ENCODE measurements at places on chromosomes 11 and 22.
A peak's percentile ranks its signal among the peaks of the same experiment; 100 is the strongest.

GRCh38 chr11:64778223-64778472 lies 194 bp downstream of the SF1 start:
- no peak for DNase-seq

- no peak for DNase-seq
Observed at GRCh38 chr11:1043563-1044096, 7.1 kb upstream of the MUC6 start.

- no peak for DNase-seq
Observed at GRCh38 chr11:13289081-13289480, 11.5 kb downstream of the BMAL1 start.

- DNase-seq = no peak
Observed at GRCh38 chr22:36327922-36328551, 59.7 kb downstream of the MYH9 start.

DNA sequence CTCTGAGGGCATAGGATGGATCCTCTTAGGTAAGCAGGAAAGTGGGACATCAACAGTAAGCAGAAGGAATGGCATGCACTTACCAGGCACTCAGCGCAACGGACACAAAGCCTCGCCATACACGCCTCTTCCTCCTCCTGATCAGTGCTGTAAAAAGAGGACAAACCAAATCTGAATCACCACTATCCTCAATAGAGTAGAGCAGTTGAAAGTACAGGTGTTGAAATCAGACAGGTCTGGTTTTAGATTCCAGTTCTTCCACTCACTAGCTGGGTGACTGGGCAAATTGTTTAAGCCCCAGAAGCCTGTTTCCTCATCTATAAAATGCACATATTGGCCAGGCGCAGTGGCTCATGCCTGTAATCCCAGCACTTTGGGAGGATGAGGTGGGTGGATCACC lies 8.6 kb upstream of the JAML start:
- DNase-seq = no peak

DNA sequence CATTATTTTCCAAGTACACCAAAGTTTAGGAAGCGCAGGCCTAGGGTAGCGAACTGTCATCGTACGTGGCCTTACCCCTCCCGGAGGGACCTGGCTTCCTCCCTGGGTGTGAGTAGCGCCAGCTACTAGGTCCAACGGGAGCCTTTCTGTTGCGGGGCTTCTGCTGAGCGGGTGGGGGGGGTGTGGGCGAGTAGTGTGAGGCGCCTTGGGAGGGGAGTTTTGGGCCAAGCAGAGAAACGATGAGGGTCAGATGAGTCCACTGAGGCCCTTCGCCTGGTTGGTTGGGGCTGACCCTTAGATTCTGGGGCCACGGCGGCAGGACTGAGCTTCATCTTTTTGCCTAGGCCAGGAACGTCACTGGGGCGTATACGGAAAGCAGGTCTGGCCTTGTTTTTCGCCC lies 868 bp downstream of the TEF start:
- DNase-seq = no peak

DNA sequence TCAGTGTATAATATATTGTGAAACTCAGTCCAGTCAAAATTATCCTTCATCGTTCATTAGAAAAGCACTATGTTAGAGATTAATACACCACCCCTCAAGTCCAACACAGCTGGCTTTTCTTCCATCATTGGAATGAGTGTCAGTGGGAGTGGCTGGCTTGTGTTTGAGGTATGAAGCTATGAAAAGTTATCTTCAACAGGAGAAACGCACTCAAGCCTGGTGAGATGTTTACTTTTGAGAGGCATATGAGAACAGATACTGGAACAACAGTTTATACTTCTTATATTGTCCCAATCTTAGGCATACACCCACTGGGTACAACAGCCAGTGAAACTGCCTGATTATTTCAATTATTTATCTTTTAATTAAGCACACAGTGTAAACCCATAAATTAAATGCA lies 34.3 kb downstream of the PLEKHB1 start:
- DNase-seq = no peak

DNA sequence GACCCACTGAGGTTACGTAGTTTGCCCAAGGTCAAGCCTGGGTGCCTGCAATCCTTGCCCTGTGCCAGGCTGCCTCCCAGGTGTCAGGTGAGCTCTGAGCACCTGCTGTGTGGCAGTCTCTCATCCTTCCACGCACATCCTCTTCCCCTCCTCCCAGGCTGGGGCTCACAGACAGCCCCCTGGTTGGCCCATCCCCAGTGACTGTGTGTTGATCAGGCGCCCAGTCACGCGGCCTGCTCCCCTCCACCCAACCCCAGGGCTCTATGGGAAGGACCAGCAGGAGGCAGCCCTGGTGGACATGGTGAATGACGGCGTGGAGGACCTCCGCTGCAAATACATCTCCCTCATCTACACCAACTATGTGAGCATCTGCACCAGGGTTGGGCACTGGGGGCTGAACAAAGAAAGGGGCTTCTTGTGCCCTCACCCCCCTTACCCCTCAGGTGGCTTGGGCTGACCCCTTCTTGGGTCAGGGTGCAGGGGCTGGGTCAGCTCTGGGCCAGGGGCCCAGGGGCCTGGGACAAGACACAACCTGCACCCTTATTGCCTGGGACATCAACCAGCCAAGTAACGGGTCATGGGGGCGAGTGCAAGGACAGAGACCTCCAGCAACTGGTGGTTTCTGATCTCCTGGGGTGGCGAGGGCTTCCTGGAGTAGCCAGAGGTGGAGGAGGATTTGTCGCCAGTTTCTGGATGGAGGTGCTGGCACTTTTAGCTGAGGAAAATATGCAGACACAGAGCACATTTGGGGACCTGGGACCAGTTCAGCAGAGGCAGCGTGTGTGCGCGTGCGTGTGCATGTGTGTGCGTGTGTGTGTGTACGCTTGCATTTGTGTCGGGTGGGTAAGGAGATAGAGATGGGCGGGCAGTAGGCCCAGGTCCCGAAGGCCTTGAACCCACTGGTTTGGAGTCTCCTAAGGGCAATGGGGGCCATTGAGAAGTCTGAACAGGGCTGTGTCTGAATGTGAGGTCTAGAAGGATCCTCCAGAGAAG lies 1.6 kb downstream of the GSTP1 start:
- no peak for DNase-seq

DNA sequence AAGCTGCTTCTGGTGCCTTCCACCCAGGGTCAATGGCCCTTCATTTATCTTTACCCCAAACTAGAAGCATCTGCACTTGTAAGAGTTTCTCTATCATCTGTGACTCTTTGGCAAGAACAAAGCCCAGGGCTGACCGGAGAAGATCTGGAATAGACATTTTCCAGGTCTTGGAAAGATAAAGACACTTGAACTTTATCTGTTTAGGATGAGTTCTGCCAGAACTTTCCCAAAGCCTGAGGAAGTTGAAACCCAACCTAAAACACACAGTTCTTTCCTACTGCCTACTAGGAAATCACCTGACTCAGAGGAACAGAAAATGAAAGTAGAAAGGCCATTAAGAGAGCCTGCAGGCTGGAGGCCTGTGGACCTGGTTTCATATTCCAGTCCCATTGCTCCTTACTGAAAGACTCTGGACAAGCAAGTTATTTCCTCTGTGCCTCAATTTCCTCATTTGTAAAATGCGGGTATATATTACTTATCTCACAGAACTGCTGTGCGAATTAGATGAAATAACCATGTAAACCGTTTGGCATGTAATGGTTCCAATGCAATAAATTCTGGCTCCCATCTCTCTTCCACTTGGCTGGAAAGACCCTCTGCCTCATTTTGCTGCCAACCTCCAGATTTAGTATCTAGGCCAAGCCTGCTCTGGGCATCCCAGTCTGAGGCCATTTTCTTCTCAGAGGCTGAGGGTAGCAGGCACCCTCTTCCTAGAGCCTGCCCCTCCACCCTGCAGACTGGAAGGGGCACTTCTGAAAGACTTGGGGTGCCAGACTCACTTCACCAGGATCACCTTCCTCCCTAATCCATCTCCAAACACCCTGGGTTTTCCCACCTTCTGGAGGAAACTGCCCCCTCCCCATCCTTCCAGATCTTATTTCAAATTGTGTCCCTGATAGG lies 1.2 kb downstream of the UBE2L6 start:
- no peak for DNase-seq

DNA sequence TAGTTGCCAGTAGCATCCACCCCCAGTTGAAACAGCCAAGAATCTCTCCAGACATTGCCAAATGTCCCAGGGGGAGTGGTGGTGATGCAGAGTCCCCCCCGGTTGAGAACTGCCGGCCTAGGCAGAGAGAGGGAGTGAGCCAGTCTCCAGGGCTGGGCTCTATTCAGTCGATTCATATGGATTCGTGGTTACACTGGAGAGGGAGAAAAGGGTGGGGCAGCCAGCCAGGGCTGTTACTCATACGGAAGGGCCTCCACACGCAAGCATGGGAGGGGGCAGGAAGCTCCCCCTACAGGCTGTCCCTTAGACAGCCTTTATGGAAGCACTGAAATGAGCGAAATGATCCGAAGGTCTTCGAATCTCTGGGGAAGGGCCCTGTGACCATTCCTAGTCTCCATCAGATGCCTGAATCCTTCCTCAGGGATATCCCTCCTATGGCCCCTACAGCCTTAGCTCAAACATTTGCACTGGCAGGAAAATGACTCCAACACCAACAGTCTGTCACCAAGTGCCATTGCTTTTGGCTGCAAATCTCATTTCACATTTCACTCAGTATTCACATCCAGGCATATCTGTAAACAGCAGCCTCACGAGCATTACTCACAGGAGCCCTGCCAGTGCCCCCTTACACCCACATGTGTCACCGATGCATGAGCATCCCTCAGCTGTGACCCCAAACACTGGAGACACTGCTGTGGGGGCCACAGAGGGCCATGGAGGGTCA lies 18.4 kb upstream of the TLCD5 start:
- DNase-seq = peak; percentile 50

GRCh38 chr22:45238957-45239680 lies 1.6 kb downstream of the KIAA0930 start:
- no peak for DNase-seq

- no peak for DNase-seq
Observed at GRCh38 chr11:35011944-35012343, 95.5 kb downstream of the PDHX start.

DNA sequence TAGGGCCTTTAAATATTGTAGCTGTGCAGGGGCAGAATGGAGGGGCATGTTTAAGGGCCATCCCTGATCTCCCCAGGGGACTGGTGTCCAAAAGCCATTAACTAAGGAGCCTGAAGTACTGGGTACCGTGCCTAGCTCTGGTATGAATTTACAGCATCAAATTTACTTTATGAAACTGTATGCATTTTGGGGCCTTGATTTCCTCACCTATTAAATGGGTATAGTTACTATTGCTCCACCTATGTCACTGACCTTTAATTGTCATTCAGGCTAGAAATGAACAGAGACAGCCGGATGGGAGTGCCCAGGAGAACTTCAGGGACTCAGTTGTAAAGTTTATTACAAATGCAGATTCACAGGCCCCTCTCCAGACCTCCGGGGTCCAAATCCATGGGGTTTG lies 11.8 kb upstream of the TP53I11 start:
- DNase-seq = no peak

DNA sequence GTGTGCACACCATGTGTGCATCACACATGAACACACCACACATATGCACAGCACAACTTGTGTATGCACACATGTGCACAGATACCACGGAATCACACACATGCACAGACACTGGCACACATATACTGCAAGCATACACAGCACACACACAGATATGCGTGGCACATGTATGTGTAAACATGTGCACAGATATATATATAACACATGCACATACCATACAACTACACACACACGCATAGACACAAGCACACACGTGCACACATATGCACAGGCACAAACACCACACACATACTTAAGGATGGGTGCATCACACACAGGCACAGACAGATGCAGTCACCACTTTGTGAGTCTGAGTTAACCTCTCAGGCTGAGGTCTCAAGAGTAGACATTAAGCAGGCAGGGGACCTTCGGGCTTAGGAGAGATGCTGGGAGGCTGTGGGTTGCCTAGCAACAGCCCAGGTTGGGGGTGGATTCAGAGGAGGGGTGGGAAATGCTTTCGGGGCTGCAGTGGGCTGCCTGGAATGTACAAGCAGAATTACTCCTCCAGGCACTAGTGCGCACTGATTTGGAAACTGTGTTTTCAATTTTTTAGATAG lies 82.9 kb downstream of the MYO18B start:
- no peak for DNase-seq

DNA sequence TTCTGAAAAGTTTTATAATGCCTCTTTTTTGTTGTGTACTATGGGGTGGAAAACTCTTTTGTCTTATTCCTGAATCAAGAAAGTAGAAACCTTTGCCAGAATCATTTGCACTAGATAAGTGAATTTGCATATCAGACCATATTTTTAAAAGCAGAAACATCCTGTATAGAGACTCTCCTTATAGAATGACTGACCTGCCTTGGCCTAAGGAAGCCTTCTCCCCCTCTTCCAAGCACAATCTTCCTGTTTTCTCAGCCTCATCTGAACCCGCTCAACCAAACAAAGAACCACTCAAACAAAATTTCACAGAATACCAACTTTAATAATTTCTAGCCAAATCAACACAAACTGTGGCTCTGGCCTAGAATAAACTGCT lies 60.3 kb downstream of the SIK3 start:
- no peak for DNase-seq

DNA sequence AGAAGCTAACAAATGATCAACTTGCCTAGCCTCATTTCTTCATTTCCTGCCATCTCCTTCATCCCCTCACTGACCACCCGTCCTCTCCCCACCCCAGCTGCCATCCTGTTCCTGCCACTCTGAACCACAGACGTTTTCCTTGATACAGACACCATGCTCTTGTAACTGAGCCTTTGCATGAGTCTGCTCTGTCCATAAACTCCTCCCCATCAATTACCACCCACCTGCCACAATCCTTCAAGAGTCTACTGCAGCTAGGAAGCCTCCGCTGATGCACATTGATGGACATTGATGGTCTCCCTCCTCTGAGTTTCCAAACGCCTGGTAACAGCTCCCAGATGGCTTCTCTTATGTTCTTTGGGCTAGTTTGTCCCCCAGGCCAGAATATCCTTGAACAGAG lies 193.8 kb downstream of the DBX1 start:
- no peak for DNase-seq

- DNase-seq = no peak
Observed at GRCh38 chr11:86606836-86607481, 65.5 kb downstream of the ME3 start.

DNA sequence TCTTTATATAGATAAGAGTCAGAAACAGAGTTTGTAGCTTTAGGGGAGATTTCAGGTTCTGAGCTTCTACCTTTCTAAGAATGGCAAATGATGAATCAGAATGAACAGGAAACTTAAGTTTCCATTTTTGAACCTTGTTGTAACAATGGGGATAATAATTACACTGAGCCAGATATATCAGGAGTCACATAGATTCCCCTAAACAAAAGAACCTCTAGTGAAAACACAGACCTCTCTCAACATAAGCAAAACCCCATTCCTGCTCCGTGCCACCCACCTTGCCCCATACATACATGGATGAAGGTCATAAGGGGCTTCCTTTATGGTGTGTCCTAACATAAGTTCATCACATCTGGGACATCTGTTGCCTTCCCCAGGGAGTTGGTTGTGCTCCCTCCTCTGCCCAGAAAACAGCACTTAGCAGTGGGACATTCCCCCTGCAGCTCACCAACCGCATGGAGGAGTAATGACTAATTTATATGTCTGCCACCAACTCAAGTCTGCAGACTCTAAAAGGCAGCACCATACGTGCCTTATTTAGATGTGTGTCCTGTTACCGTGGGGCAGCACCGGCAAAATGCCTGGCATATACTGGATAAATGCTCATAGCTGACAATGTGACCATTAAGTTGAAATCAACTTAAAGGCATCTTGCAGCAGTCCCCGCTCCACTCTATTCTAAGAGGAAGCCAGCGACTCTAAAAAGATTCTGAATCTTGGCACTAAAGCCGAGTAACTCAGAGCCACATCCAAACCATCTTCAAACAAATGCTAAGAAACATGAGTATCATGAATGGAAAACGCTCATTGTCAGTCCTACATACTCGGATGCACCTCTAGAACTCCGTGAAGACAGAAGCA lies 8.0 kb downstream of the JAML start:
- no peak for DNase-seq
